ENCODE measurements at places on chromosomes 2 and 18.
A peak's percentile ranks its signal among the peaks of the same experiment; 100 is the strongest.

- DNase-seq: no peak
These were observed 37.6 kb downstream of the SDC1 start for GRCh38 chr2:20187331-20187730.

- no peak for DNase-seq
These were observed 61.2 kb downstream of the KCNE4 start for GRCh38 chr2:223113161-223113560.

GRCh38 chr2:122132147-122132691 is 376.8 kb downstream of the TSN start:
- no peak for DNase-seq

DNA sequence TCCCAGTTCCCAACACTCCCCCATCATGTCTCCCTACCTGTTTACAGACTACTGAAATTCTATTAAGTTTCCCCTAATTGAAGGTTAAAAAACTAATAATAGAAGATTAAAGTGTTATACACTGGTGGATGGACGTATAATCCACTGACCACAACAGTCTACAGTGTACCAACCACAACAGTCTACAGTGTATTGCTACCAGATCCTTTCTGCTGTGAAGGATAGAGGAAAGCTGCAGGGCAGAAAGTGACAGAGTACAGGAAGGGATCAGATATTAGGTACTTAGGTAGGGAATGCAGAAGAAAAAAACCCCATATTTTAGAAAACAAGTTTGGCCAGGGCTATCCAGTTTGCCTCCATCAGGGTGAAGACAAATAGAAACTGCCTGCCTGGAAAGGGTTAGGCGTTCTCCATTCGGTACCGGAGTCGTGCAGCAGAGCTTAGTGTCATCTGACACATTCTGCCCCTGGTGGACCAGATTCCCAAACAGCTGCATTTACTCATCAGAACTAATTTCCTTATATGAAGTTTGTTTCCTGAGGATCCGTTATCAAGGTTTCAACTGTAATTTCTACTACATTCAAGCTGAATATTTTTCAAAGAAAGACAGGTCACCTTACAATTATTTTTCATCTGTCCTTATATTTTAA is 49.9 kb downstream of the KLF7 start:
- no peak for DNase-seq

GRCh38 chr18:44918142-44918476 is 237.4 kb downstream of the SETBP1 start:
- DNase-seq: no peak

GRCh38 chr2:218893349-218894150 is 12.9 kb downstream of the WNT10A start:
- no peak for DNase-seq

GRCh38 chr18:68215931-68216330 is 499.0 kb downstream of the TMX3 start:
- peak; percentile 65 for DNase-seq

- peak; percentile 99 for DNase-seq
These were observed 100.7 kb downstream of the RAPGEF4 start for GRCh38 chr2:172836347-172836821.

GRCh38 chr2:143758629-143759330 is 629.6 kb downstream of the ARHGAP15 start:
- DNase-seq: no peak

DNA sequence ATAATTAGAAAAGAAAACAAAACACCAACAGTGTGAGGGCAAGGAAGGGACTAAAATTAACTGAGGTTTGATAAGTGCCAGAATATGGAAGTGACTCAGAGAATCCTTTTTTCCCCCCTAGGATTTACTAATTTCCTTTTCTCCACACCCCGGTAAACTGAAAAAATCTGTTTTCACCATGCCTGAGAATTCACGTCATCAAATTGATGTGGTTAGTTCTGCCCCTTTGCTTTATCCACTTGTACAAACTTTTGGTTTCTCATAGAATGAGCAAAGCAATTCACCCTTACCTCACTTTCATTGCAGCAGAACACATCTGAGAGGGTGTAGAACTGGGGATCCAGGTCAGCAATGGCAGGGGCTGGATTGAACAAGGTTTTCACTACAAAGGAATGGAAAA is 57.8 kb downstream of the RBKS start:
- DNase-seq: peak; percentile 77

DNA sequence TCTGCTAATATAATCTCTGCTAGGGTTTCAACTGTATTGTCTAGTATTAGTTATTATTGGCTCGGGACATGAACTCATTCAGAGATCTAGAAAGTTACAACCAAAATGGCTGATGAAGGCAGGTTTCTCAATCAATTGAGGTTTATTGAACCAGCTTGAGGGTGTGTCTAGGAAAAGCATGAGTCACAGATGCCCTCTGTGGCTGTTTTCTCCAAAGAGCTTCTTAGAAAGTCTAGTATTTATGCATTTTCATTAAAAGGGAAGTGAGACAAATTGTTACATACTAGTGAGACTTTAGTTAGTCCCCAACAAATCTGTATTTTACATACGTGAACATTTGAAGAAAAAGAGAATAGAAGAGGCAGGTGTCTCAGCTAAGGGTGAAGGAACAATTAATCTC is 23.0 kb upstream of the RTTN start:
- DNase-seq: no peak

DNA sequence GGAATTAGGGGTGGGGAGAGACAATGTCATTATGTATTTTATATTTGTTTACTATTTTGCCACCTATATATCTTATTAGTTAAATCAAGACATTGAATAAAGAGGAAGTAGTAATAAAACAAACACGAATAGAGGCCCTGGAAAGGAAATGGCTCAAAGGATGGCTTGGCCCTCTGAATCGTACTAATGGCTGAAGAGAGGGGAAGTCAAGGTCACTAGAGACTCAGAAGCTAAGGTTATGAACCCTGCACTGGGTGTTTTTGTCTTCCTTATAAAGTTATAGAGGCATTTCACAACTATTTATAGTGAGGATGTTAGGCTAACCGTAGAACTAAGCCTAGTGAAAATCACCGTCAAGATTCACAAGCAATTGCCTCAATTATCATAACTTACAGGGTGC is 685.9 kb downstream of the ARHGAP15 start:
- no peak for DNase-seq

DNA sequence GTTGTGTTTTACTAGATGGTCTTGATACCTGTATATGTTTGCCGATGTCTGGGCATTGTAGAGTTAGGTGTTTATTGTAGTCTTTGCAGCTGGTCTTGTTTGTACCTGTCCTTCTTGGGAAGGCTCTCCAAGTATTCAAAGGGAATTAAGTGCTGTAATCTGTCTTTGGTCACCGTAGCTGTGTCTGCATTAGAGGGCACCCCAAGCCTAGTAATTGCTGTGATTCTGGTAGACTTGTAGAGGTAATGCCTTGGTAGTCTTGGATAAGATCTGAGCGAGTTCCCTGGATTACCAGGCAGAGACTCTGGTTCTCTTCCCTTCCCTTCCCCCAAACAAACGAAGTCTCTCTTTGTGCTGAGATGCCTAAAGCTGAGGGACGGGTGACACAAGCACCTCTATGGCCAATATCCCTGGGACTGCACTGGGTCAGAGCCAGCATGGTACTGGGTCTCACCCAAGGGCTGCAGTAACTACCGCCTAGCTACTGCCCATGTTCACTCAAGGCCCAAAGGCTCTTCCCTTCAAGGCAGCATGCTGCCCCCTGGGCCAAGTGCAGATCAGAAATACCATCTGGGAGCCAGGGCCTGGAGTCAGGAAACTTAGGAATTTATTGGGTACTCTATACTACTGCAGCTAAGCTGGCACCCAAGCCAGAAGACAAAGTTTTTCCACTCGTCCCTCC is 27.1 kb downstream of the STPG4 start:
- DNase-seq: peak; percentile 28

- DNase-seq: no peak
These were observed 33.2 kb downstream of the ADCY3 start for GRCh38 chr2:24886691-24887304.

- DNase-seq: peak; percentile 80
These were observed 15.1 kb downstream of the ZCCHC2 start for GRCh38 chr18:62537946-62538345.

DNA sequence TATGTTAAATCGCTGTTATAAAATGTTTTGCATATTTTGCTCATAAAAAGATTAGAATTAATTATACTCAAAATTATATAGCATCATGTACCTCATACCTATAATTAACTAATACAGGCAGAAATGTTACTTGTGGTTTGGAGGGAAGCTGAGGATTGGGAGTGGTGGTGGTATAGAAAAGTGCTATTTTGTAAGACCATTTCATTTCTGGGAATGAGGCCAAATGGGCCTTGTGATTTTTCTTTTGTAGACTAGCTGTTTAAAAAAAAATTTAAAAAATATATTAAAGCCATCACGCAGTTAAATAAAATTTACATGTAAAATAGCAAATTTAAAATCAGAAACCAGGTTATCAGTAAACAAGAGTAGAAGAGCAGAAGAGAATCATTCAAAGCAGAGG is 560.8 kb upstream of the FAM98A start:
- no peak for DNase-seq

DNA sequence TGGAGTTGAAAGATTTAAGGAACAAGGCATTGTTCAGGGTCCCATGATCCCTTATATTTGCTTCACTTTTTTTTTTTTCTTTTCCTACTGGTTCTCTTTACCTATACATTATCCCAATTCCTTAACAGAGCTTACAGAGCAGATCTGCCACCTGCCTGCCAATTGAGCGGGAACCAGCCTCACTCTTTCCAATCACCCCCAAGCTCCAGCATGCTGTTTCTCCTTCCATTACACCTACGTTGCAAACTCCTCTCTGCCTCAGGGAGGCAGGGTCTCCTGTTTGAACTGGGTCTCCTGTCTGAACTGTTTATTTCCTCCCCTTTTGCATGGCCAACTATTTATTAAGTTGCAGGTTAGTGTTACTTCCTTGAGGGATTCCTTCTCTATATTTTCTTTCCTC is 77.2 kb upstream of the SLC38A11 start:
- DNase-seq: no peak

DNA sequence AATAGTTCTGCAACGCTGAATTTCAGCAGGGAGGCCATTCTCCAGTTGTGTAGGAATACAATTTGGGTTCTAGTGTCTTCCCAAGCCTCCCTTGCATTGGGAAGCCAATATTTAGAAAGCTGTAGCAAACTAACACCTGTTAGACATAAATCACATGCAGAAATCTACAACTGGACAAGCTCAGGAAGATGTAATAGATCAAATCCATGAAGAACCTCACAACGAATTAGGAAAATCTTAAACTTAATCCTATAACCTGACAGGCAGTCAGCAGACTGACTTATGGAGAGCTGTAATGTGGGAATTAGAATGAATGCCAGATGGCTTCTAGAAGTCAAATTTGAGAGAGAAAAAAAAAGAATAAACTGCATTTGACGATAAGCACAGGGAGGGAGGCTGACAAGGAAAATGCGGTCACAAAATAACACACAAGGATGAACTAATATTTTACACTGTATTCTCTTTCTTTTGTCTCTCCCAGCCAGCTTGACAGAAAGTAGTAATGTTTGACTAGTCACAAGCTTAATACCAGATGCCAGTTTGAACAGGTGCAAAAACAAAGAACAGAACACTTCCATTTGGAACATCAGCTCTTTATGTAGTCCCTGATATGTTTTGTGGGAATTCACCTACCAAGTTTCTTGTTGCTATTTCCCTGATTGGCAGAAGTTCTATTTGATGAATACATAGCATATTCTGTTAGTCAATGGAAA is 50.8 kb upstream of the FANCL start:
- no peak for DNase-seq

DNA sequence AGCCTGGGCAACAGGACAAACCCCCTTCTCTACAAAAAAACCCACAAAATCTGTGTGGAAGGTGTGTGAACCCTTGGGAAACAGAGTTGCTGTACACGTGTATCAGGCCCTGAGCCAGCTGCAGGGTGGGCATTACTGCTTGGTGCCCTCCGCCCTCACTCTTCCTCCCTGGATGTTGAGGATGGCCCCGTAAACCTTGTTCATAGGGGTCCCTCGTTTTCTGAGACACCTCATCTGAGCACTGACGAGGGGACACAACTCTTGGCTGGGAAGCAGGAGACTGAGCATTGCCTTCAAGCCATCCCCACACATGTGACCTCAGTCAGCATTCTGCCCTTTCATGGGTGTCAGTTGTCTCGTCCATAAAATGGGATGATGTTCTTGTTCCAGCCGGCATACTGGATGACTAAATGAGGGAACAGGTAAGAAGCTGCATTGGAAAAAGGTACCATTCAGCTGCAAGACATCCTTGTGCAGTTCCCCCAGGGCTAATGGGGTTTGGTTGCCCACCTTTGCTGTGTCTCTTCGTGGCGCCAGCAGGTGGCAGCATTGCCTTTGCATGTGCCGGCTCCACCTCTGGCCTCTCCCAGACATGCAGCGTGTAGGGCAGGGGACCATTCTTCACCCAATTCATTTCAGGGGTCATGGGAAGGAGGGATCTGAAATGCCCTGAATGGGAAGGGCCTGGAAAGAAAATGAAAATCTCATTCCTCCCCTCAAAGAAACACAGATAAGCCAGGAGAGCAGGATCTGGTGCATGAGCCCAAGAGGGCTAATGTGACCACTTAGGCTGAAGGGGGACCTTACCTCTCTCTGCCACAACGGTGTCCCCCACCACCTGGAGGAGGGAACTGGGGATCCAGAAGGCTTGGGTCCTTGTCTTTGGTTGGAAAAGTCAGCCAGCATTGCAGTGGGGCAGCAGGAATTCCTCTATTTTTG is 36.4 kb upstream of the HAAO start:
- DNase-seq: peak; percentile 46

DNA sequence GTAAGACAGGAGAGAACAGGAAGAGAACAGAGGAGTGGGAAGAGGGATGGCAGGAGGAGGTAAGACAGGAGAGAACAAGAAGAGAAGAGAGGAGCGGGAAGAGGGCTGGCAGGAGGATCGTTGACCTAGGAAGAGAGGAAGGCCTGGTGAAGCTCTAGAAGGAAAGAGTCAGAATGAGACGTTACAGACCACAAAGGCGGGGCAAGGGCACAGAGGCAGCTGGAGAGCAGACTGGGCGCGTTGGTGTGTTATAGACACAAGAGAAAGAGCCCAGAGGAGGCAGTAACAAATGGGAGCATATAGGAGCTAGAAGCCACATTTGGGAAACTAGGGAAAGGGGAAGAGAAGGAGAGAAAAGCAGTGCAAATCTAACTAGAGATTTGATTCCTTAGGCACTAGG is 26.6 kb downstream of the PTRHD1 start:
- DNase-seq: no peak

GRCh38 chr2:42052702-42053481 is 5.1 kb downstream of the PKDCC start:
- DNase-seq: no peak

DNA sequence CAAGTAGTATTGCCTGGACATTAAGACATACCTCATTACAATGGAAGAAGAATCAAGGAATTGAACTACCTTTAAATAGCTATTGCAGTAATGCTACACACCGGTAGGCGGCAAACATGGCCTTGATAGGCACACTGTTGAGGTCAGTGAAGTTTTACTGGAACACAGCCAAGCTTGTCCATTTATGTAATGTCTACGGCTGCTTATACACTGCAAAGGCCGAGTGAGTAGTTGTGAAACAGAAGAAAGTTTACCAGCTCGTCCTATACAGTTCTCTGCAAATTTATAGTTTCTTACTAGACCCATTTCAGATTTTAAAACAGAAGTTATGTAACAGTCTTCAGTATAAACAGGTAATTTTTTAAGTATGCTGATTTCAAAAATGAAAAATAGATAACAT is 38.8 kb downstream of the PPP4R1 start:
- DNase-seq: peak; percentile 54
